ENCODE measurements at places on chromosomes 2 and 18. TPM values are rescaled to one million over a fixed set of nuclear protein-coding genes. Genes with fewer than 3 reads are reported as not detected.

The TMEM237 gene
- 26.5 TPM for total RNA-seq

The HSPD1 gene
- total RNA-seq, result 933 TPM

The MATN3 gene
- 16.2 TPM for total RNA-seq

The THAP4 gene
- total RNA-seq, result 34.7 TPM

The RPRD1A gene
- total RNA-seq, result 21.1 TPM

DNA sequence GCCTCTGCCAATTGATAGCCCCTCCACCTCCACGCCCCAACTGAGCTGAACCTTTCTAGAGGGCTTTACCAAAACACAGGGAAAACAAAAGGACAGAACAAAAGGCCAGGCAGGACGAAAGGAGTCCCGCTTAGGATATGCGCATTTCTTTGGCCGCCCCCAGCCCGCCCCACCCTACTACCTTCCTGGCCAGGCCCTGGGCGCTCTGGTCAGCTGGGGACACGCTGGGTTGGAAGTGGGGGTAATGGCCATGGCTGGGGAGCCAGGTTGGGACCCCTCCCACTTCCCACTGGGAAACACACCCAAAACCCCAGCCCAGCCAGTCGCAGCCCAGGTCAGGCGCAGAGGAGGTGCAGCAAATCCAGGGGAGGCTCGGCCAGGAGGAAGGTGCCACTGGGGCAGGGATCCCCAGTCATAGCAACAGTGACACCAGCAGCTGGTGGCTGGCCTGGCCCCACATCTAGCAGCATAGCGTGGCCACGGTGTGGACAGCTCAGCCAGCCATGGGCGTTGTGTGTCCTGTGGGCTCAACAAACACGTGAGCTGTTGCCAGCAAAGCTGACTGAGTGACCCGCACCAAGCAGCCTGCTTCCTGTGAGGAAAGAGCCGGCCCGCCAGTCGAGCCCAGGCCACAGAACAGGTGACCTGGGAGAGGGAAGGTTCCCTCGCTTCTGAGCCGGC, 24.6 kb upstream of the B3GNT7 start:
- DNase-seq, result no peak

GRCh38 chr2:152686321-152686720, 30.9 kb downstream of the PRPF40A start:
- no peak for DNase-seq

GRCh38 chr2:216507220-216508160, 8.8 kb downstream of the RPL37A start:
- no peak for DNase-seq

DNA sequence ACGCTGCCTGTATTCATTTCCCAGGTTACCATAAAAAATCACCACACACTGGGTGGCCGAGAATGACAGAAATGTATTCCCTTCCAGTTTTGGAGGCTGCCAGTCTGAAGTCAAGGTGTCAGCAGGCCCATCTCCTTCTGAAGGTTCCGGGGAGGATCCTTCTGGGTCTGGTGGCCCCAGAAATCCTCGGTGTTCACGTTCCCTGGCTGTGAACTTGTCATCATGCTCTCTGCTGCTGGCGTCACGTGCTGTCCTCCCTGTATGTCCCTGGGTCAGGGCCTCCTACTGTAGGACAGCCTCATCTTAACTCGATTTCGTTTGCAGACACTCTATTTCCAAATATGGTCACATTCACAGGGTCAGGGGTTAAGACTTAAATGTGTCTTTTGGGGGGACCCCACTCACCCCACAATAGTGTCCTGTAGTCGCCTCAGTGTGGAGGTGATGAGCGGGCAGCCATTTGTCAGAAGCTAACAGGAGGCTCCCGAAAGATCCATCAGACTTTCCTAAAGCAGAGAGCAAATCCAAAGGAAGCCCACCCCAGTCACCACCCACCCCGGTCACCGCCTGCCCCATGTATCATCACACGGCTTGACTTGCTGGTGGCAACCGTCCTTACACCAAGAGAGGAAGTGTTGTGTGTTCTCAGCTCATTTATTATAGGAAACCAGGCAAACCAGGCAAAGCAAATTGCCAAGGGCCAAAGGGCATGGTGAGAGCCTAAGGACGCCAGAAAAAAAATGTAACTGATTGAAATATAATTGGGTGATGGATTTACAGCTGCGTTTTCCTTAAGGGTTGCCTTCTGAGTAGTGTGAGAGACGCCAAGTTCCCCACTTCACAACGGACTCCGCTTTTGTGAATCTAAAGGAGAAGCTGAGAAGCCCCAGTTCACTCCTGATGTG, 148.8 kb upstream of the ZNF236 start:
- no peak for DNase-seq

- no peak for DNase-seq
Measured at GRCh38 chr2:157259386-157259785, 1.9 kb downstream of the GALNT5 start.

DNA sequence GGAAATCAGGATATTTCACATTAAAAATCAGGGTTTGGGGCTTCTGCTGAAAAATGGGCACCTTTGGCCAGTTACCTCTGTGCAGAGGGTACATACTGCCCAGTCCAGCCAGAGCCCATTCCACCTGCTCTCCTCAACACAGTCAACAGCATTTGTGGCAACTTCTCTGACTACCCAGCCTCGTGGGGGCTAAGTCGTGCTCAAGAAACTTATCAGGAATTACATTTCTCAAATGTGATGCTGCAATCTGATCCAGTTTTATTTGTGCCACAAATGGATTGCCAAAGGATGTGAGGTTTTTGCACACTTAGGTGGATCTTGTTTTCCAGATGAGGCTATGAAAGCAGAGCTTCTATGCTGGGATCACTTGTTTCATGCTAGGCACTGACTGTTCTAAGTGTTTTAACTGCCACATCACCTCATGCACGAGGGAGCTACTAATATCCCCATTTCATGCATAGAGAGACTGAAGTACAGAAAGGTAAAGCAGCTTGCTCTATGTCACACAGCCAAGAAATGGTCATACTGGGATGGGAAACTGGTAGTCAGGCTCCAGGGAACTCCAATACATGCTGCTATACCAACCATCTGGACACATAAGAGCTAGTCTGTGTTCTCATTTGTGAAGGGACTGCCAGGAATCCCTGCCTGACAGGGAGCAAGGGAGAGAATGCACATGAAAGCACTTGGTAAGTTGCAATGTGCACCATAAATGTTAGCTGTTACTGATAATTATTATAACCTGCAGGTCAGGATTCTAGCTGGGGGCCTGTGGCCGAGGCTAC, 89.0 kb upstream of the HK2 start:
- no peak for DNase-seq

DNA sequence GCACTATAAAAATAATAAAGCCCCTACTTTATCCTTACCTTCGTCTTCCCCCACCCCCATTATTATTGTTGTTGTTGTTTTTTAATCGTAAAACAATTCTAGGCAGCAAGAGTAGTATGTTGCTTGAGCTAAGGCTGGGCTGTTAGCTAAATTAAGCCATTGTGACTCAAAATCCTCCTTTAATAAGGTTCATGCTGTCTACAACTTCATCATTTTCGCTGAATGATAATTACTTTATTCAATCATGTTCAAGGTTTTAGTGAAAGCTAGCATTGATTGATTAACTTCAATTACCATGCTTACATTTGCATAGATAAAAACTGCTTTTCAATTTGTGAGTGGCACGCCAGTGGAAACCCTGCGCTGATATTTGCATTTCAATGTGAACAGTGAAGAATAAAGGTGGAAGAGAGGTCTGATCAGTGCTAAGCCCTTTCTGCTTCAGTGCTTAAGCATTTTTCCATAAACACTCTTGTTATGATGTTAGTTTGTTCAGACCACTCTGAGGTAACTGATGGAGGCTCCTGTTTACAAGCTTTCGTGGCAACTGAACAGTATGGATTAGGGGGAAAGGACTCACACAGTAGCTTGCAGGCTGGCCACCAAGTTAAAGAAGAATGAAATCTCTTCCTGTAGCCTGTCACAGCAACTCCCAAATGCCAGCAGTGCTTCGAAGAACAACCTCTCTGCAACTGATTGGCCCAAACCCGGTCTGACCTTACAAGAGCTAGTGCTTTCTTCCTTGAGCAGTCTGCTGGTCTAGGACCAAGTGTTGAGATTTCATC, 156.8 kb downstream of the GPD2 start:
- DNase-seq, result peak; percentile 20

DNA sequence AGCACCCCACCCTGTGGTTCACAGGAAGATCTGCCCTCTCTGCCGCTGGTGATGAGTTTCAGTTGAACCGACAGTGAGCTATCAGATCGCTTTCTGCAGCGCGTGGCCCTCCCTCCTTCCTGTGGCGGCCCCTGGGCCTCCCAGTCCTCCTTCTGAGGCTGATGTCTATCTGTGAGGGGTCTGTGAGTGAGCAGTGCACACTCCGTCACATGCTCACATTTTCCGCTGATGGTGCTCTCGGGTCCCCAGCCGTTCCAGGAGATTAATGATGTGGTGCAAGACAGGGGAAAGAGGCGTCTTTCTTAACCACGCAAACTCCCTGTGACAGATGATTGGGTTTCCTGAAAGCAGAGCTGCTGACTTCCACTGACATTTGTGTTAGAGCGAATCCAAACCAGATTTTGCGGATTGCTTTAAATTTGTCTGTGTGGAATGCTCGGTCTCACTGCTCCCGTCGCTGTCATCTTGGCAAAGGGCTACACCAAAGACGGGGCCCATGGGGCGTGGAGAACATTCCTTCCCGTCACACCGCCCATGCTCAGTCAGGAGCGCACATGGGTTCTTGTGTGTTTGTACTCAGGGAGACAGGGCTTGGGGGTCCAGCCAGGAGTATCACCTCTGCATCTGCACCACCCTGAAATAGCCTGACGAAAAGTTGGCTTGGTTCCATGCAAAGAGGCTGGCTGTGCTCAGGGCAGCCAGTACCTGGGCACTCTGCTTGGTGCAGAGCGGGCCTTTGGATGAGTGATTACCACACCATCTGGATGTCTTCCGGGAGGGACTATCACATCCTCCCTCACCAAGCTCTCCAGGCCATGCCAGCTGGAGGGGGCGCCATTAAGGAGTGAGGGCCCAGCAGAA, 154.7 kb upstream of the HS6ST1 start:
- no peak for DNase-seq

GRCh38 chr2:241315879-241316631, at the start of gene SEPTIN2:
Gene SEPTIN2 (plus strand): TSS chr2:241315925. CDS start chr2:241324233, 8,308 bp downstream.
- no peak for DNase-seq

DNA sequence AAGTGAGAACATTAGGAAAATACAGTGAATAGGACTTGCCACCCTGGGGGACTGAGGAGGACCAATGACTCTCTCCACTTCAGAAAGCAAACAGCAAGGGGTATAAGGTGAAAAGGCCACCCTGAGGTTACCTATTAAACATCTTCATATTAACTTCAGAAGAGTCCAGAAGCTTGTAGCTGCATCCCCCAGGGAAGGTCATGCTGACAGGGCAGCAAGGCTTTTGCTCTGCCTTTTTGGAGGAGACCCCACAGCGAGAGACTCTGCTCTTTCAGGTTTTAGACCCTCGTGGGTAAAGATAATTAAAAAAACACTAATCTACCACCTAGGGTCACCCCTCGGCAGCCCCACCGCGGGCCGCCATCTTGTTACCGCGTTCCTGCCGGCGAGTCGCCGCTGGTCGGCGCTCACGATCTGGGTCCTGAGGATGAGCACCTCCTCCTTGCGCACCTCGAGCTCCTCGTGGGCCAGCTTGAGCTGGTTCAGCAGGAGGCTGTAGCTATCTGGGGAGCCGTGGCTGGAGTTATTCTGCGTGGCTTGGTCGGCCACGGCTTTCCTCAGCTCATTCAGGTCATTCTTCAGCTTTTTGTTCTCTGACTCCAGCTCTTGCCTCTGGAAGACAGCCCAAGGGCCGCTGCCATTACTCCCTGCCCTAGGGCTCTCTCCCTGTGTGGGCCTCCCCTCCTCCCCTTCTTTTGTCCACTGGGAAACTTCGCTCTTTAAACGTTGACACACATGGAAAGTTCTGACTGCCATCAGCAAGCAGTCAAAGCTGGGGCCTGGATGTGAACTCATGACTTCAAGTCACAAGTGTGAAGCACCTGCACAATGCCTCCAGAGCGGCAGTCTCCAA, 50.7 kb upstream of the ACAA2 start:
- DNase-seq, result no peak

DNA sequence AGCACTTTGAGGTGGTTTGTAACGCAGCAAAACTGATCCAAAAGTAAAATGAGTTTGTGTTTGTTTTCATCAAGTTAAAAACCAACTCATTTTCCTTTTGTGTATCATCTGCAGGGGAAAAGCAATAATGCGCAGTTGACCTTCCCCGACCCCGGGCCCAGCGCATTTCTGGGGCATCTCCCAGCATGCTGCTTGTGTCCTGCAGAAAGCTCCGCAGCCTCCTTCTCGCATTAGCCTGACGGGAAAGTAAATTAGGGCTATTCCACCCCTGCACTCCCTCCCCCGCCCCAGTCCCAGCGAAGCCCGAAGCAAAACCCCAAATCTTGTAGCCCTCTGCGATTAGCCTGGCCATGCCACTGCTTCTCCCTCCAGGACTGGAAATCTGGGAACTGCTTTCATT, 82.0 kb upstream of the PPM1B start:
- no peak for DNase-seq

DNA sequence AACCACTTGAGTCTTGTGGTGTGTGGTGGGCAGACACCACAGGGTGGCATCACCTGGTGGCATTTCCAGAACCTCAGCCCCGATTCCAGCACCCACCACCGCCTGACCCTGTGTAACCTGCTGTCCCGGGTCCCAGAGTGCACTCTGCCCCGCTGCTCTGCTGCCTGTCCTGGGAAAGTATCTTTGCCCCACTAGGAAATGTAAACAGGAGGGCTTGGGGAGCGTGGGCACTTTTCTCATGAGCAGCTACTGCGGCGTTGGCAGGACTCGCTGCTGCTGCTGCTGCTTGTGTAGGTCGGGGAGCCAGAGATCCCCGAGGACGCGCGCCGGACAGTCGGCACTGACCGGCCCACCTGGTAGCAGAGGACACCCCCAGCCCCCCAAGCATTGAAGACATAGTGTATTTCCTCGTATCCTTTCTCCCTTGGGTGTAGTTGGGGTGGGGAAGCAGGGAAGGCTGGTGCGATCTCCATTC, 13.4 kb downstream of the DTYMK start:
- no peak for DNase-seq

- no peak for DNase-seq
Measured at GRCh38 chr2:46193356-46193755, 103.9 kb upstream of the EPAS1 start.

DNA sequence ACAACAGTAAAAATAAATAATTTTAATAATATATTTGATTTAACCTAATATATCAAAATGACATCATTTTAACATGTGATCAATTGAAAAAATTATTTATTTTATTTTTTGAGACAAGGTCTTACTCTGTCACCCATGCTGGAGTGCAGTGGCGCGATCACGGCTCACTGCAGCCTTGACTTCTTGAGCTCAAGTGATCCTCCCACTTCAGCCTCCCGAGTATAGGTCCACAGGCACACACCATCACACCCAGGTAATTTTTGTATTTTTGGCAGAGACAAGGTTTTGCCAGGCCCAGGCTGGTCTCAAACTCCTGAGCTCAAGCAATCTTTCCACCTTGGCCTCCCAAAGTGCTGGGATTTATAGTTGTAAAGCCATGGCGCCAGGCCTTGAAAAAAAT, 126.7 kb upstream of the COPS8 start:
- no peak for DNase-seq
